ENCODE measurements at places on chromosomes 2 and 18.

- no peak for DNase-seq
Observed at GRCh38 chr2:161604901-161605300, 19.3 kb upstream of the SLC4A10 start.

- no peak for DNase-seq
Observed at GRCh38 chr2:8153258-8153718, 528.6 kb upstream of the ID2 start.

DNA sequence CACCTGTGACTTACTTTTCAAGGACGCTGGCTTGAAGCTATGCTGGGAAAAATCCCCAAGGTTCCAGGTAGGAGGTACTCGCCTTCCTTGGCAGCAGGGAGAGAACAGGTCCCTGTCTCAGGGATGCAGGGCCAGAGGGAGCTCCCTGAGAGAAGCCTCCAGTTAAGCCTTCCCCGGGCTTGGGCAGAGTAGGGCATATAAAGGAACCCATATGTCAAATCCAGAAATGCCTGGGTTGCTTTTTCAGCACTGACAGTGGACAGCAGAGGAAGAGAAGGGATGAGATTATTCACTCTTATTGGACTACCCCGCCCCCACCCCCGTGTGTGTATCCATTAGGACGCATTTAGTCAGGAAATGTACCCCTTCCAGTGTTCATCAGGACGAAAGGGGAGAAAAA, 89.3 kb upstream of the TEX51 start:
- DNase-seq = no peak

GRCh38 chr2:46650556-46651001, 171.2 kb downstream of the TMEM247 start:
- peak; percentile 72 for DNase-seq

GRCh38 chr2:171874517-171874916, 19.5 kb downstream of the SLC25A12 start:
- no peak for DNase-seq

Measured in activated CD4-positive, alpha-beta memory T cell treated with anti-CD3 and anti-CD28 coated beads for 36 hours (primary cell).